ENCODE measurements at places on chromosomes 6 and 20.
A peak's percentile ranks its signal among the peaks of the same experiment; 100 is the strongest.

GRCh38 chr6:25637211-25637610 is 14.8 kb upstream of the SCGN start:
- DNase-seq = no peak

DNA sequence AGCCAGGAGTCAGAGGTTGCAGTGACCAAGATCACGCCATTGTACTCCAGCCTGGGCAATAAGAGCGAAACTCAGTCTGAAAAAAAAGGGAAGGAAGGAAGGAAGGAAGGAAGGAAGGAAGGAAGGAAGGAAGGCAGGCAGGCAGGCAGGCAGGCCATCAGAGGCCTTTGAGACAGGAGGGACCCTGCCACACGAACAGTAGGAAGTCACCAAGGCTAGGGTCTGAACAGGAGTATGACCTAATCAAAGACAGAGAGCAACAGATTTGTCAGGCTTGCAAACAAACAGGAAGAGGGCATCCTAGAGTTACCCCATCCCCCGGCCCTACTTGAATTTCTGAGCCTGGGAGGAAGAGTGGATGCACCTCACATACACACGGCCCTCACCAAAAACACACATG is 67.1 kb downstream of the FGD2 start:
- no peak for DNase-seq

DNA sequence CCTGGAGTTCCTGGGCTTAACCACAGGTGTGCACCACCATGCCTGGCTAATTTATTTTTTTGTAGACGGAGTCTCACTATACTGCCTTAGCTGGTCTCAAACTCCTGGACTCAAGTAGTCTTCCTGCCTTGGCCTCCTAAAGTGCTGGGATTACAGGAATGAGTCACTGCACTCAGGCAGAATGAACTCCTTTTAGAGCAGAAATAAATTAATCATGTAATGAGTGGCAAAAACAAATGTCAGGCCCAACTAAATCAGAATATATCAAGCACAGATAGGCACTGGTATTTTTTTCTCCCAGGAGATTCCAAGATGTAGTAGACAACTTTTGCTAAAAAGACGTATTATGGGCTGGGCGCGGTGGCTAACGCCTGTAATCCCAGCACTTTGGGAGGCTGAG is 2.6 kb downstream of the RPS10 start:
- no peak for DNase-seq

- DNase-seq = no peak
Measured at GRCh38 chr6:111559188-111560097, 46.2 kb downstream of the TRAF3IP2 start.

GRCh38 chr6:156822747-156823206 is 45.6 kb downstream of the ARID1B start:
- no peak for DNase-seq

DNA sequence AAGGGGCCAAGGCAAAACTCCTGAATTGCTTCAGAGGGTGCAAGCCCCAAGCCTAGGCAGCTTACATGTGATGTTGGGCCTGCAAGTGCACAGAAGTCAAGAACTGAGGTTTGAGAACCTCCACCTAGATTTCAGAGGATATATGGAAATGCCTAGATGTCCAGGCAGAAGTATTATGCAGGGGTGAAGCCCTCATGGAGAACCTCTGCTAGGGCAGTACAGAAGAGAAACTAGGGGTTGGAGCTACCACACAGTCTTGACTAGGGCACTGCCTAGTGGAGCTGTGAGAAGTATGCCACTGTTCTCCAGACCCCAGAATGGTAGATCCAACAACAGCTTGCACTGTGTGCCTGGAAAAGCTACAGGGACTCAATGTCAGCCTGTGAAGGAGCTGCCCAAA is 179.7 kb upstream of the GJE1 start:
- no peak for DNase-seq

DNA sequence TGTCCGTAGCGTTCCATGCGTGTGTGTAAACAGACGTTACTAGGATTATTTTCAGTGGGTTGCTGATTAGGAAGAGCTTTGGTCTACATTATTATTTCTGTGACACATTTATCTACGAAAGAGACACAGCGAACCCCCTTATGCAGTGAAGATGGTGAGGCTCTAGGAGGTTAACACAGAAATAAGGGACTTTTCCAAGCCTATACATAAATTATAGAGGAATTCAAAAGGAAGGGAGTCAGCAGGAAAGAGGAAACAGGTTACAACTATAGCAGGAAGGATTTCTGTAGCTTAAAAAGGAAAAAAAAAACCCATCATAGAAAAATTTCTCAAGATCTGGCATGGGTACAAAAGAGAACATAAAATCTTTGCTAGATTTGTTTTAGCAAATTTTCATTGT is 12.9 kb upstream of the RPS6KA2 start:
- DNase-seq = no peak

GRCh38 chr6:97885325-97885724 is 602.3 kb upstream of the MMS22L start:
- DNase-seq = no peak

DNA sequence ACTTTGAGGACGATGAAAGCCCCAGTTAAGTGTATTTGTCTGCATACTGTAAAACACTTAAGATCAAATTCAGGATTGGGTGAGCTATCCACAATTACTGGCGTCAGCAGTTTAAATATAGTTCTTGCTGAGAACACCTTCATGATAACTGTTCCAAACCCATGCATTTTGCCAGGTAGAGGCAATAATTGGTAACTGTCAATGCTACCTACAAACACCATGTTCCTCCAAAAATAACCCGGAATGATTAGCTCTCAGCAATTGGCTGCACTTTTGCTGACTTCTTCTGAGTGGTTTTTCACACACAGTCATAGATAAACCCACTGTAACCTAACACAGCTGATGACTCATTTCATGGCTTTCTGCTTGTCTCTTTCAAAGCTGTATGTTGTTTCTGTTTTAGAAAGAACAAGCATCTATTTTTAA is 1358.6 kb upstream of the GJE1 start:
- DNase-seq = no peak

DNA sequence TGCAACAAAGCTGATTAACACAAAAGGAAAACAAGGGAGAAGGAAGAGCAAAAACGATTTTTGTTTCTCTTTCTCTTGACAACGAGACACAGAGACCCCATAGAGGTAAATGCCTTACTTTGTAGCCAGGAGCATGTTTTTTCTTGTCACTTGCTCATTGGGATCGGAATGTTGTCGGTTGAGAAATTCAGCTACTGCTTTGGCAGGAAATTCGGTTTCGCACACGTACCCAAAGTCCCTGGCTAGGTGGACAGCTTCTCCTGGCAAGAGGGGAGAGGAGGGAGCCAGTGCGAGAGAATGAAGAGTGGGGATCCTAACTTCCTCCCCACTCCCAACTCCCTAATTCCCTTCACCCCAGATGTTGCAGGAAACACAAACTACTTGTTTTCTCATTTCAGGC is 14.5 kb downstream of the TFAP2A start:
- DNase-seq = no peak

- no peak for DNase-seq
Measured at GRCh38 chr6:121932076-121932991, 467.1 kb upstream of the HSF2 start.

- DNase-seq = no peak
Measured at GRCh38 chr6:153016846-153017245, 14.3 kb upstream of the MTRF1L start.

GRCh38 chr6:146905181-146905704 is 299.0 kb upstream of the STXBP5 start:
- no peak for DNase-seq

GRCh38 chr6:113082745-113083144 is 735.6 kb downstream of the RFPL4B start:
- DNase-seq = no peak

DNA sequence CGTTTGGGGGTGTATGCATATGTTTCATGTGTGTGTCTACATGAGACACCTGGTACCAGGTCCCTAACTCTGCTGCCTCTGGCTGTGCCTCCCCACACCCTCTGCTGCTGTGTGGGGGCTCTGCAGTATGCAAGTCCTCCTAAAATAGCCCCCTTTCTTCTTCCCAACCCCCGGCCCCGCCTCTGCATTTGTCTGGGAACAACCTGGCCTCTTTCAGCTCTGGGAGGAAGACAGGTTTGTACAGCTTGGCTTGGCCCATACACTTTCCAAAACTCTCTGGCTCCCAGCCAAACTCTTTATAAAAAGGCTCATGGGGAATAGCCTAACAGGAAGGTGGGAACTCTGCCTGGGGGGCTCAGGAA is 27.1 kb upstream of the EMILIN3 start:
- DNase-seq = no peak

DNA sequence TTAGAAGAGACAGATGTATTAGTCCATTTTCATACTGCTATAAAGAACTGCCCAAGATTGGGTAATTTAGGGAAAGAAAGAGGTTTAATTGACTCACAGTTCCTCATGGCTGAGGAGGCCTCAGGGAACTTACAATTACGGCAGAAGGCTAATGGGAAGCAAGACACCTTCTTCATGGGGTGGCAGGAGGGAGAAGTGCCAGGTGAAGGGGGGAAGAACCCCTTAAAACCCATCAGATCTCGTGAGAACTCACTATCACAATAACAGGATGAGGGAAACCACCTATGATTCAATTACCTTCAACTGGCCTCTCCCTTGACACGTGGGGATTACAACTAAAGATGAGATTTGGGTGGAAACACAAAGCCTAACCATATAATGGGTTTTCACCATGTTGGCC is 28.9 kb upstream of the PNRC1 start:
- no peak for DNase-seq

GRCh38 chr6:28816909-28817807 is 106.6 kb downstream of the TRIM27 start:
- DNase-seq = no peak

- DNase-seq = no peak
Measured at GRCh38 chr6:51996296-51996947, 91.0 kb downstream of the PKHD1 start.

GRCh38 chr6:24332317-24332716 is 25.5 kb downstream of the DCDC2 start:
- no peak for DNase-seq

DNA sequence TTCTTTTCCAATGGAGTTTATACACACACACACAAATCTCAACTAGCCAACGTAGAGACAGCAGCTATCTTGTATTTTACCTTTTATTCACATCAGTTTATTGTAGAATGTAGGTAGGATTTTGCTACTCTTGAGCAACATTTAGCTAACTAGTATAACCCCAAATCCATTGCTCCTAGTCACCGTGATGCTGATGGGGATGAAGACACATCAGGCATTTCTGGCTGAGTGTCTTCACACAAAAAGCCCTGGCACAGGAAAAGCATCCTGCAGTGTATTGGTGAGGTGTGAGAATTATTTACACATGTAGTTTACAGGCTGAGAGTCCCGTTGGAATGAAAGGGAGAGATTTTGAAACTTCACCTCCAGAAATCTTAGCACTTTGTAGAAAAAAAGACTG is 65.9 kb upstream of the FBXL4 start:
- DNase-seq = no peak

DNA sequence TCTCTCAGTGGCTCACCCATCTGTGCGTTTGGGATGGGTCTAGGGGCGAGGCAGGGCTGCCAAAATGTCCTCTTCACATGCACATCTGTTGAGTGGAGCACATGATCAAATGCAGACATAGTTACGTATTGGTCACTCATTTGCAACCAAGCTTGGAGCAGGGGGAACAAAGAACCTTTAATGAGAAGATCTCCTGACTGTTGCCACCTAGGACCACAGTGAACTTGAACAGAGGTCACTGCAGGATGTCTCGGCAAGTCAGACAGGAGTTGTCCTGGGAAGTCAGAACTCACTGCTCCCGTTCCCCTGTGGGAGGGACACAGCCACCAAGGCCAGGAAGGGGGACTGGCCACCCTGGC is 73.4 kb downstream of the SSR1 start:
- DNase-seq = no peak

- DNase-seq = no peak
Measured at GRCh38 chr6:53005663-53006250, 10.7 kb upstream of the GSTA4 start.

- no peak for DNase-seq
Measured at GRCh38 chr20:51513545-51513944, 29.0 kb downstream of the NFATC2 start.

GRCh38 chr6:12001004-12001705 is 11.0 kb upstream of the HIVEP1 start:
- no peak for DNase-seq

GRCh38 chr20:45993197-45993951 is 15.3 kb upstream of the MMP9 start:
- no peak for DNase-seq

DNA sequence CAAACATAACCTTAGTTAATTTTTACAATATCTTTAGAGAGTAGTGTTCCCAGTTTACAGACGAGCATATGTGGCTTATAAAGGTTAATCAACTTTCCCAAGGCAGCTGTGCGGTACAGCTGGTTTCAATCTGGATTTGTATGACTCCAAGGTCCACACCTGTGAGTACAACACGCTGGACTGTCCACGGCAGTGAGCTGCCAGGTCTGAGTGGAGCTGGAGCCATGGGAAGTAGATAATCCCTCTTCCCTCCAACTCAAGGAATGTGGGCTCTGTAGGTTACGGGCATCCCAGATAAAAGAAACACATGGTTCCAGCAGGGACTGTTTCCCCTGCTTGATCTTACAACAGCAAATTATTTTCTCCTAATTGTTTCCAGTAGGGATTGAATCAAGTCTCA is 102.2 kb downstream of the SOD2 start:
- no peak for DNase-seq

GRCh38 chr20:36461600-36462439 is 79.5 kb upstream of the MYL9 start:
- peak; percentile 32 for DNase-seq

DNA sequence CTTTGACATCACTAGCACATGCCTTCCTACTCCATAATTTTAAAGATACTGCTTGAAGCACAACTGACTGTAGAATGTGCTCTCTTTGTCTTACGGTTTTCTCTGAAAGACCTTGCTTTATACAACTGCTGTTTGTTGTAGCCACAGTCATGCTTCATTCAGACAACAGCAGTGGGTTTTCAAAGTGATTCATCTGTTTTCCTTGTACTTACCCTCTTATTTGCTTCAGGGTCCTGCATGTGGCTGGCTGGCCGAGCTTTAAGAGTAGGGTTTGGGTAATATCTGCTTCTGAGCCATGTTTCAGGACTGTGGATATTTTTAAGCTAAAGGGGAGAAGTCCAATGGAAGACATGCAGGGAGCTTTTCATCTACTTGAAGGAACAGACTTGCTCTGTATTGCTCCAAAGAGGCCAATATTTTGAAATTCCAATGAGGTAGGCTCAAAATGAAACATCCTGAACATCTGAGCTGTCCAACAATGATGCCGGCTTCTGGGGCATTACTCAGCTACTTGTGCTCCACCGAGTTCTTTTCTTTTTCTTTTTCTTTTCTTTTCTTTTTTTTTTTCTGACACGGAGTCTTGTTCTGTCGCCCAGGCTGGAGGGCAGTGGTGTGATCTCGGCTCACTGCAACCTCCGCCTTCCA is 160.2 kb upstream of the SGK1 start:
- DNase-seq = no peak
